ENCODE measurements at places on chromosomes 7 and 10.
A peak's percentile ranks its signal among the peaks of the same experiment; 100 is the strongest.

- no peak for DNase-seq
- H3K36me3 ChIP-seq, result no peaks in the 10 kb centered on the region
- no peak overlapping the region for H3K4me3 ChIP-seq
- H3K4me1 ChIP-seq, result peaks cover 6% of the 10 kb centered on the region
- no peaks in the 10 kb centered on the region for H3K27me3 ChIP-seq
- peak overlapping the region; percentile 3 for H3K27ac ChIP-seq
These were observed 21.2 kb downstream of the GLCCI1 start for GRCh38 chr7:7989616-7990440.

DNA sequence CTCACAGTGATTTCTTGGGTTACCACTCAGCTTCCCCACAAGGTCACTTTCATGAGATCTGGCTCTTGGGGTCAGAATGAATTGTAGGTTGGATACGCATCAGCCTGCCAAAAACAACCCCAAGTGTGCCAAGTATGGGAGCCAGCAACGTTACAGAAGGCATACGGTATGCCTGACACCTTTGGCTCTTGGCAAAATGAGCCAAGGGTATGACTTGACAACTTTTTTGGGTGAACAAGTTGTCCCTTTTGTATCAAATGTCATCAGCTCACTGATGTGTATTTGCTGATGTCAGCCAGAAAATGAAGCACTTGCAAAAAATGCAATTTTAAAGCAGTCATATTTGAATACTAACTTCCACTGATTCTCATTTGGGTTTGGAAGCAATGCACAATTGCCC lies 168.4 kb downstream of the CACNB2 start:
- no peaks in the 10 kb centered on the region for H3K36me3 ChIP-seq
- no peaks in the 10 kb centered on the region for H3K27me3 ChIP-seq
- H3K4me1 ChIP-seq, result no peaks in the 10 kb centered on the region

DNA sequence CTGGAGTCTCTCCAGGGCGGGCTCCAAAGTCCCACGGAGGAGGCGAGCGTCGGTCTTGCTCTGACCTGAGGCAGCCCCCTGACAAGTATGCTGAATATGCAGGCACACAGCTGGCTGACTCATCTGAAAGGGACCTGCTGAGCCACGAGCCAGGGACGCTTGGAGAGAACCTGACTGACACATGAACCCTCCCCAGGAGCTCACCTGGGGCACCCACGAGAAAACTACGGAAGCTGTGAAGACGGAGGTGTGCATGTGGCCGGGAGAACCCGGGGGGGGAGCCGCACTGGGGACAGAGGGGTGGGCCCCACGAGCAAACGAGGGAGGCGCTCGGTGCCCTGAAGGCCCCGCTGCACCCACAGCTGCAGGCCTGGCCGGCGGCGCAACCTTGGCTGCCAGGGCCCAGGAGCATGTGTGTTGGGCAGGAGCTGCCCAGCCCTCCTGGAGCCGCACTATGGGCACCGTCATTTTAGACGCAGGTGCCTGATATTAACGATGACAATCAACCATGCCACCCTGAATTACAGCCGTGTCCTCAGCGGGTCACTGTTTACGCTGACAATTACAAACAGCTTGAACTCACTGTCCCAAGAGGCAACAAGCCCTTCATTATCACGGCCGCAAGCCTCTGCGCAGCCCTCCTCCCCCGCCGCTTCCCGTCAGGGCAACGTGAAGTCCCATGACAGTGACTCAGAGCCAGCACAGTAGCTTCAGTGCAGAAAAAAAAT lies 64.7 kb downstream of the DIP2C start:
- no peaks in the 10 kb centered on the region for H3K36me3 ChIP-seq
- peak overlapping the region; percentile 62 for H3K27ac ChIP-seq
- no peaks in the 10 kb centered on the region for H3K27me3 ChIP-seq
- peak; percentile 61 for DNase-seq

DNA sequence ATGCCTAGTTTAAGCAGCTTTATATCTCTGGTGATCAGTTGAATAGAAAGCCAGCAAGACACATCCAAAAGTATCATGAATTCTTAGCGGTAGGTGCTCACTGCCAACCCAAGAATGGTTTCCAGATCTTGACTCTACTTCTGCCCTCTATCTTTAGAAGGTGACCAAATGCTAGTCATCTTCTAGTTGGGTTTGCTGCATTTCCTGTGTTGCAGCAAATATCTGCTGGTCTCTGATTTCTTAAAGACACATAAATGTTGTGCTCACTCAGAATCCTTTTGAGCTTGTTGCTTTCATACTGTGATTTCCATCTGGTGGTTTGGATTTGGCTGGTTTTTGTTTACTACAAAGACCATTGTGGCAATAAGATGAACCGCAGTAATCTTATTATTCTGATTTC lies 2.2 kb downstream of the CDC123 start:
- peaks cover 7% of the 10 kb centered on the region for H3K4me1 ChIP-seq
- H3K27me3 ChIP-seq, result no peaks in the 10 kb centered on the region
- H3K4me3 ChIP-seq, result no peak overlapping the region
- H3K36me3 ChIP-seq, result no peaks in the 10 kb centered on the region
- H3K27ac ChIP-seq, result no peak overlapping the region

DNA sequence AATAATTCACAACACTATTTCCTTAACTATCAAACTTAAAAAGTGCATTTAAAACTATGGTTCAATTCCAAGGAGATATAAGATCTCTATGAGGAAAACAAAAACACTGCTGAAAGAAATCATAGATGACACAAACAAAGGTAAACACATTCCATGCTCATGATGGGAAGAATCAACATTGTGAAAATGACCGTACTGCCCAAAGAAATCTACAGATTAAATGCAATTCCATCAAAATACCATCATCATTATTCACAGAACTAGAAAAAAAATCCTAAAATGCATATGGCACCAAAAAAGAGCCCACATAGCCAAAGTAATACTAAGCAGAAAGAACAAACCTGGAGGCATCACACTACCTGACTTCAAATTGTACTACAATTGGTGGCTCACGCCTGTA lies 159.9 kb upstream of the EEPD1 start:
- DNase-seq, result no peak
- H3K36me3 ChIP-seq, result no peaks in the 10 kb centered on the region
- no peak overlapping the region for H3K4me3 ChIP-seq
- H3K4me1 ChIP-seq, result peaks cover 5% of the 10 kb centered on the region

- no peak overlapping the region for H3K27ac ChIP-seq
- DNase-seq, result no peak
- no peaks in the 10 kb centered on the region for H3K36me3 ChIP-seq
- no peak overlapping the region for H3K4me3 ChIP-seq
These were observed 42.4 kb upstream of the HGF start for GRCh38 chr7:81811956-81812865.

DNA sequence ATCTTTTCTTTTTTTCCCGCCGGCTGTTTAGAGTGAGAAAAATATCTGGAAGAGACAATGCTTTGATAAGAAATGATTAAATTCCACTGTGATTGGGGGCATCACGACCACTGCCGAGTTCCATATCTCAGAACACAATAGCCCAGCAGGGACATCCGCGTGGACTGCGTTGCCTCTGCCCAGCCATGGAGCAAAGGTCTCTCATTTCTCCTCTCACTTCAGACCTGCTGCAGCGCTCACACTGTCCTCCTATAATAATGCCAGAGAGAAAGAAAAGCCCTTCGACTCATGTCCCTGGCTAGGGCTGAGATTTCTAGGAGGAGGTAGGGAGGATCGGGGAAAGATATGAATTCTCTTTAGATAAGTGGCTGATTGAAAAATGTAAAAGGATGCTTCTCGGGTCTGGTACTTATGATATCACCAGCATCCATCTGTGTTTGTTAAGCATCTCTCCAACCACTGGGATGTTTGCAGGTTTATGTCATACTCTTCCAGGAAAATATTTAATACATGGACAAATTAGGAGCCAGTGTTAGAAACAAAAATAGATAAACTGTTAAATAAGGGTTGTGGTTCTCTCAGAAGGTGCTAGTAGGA lies 472.9 kb upstream of the AKR1E2 start:
- no peak overlapping the region for H3K4me3 ChIP-seq
- no peaks in the 10 kb centered on the region for H3K27me3 ChIP-seq
- H3K27ac ChIP-seq, result no peak overlapping the region
- H3K4me1 ChIP-seq, result no peaks in the 10 kb centered on the region
- no peak for DNase-seq
- H3K36me3 ChIP-seq, result no peaks in the 10 kb centered on the region

GRCh38 chr7:68250143-68250542 lies 1253.5 kb downstream of the TYW1 start:
- H3K27ac ChIP-seq, result no peak overlapping the region
- no peaks in the 10 kb centered on the region for H3K36me3 ChIP-seq
- H3K27me3 ChIP-seq, result no peaks in the 10 kb centered on the region
- no peak overlapping the region for H3K4me3 ChIP-seq
- no peaks in the 10 kb centered on the region for H3K4me1 ChIP-seq

- no peak for DNase-seq
- H3K27ac ChIP-seq, result no peak overlapping the region
- H3K36me3 ChIP-seq, result no peaks in the 10 kb centered on the region
- H3K4me3 ChIP-seq, result no peak overlapping the region
- H3K4me1 ChIP-seq, result no peaks in the 10 kb centered on the region
- H3K27me3 ChIP-seq, result no peaks in the 10 kb centered on the region
These were observed 287.0 kb downstream of the MDFIC start for GRCh38 chr7:115208710-115209560.

DNA sequence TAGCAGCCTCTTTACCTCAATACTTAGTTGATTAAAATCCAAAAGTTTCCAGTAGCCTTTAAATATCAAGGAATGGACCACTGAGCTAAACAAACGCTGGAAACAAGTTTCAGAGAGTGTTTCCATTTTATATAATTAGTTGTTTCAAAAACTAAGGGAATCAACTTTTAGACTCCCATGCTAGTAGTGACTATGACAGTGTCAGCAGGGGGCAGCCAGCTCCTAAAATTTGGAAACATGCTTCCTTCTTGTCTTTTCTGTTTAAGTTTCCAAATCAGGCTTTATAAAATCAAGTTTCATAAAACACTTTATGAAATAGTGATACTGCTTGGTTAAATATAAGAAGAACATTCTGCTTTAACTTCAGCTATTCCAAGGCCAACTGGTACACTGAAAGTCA lies 138.2 kb upstream of the TMEM229A start:
- no peak for DNase-seq
- H3K27me3 ChIP-seq, result no peaks in the 10 kb centered on the region
- no peaks in the 10 kb centered on the region for H3K4me1 ChIP-seq
- no peaks in the 10 kb centered on the region for H3K36me3 ChIP-seq
- no peak overlapping the region for H3K4me3 ChIP-seq

DNA sequence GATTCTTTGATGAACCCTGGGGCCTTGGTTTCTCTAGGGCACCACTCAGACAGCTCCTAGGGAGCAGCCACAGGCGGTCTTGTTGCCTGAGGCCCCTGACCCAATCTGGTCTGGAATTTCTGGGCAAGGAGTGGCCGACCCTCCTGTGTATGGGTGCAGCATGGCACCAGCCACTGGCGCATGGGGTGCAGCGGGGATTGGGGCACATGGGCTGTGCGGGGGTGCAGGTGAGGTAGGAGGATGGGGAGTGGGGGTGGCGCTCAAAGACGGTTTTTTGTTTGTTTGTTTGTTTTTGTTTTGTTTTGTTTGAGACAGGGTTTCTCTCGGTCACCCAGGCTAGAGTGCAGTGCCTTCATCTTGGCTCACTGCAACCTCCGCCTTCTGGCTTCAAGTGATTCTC lies 62.3 kb downstream of the HTR5A start:
- no peaks in the 10 kb centered on the region for H3K4me1 ChIP-seq
- H3K4me3 ChIP-seq, result no peak overlapping the region
- no peaks in the 10 kb centered on the region for H3K27me3 ChIP-seq
- no peak for DNase-seq
- no peak overlapping the region for H3K27ac ChIP-seq

GRCh38 chr7:139648941-139649425 lies 125.5 kb downstream of the CLEC2L start:
- DNase-seq, result peak; percentile 15
- H3K4me3 ChIP-seq, result no peak overlapping the region
- peak overlapping the region; percentile 22 for H3K27ac ChIP-seq
- H3K4me1 ChIP-seq, result peaks cover 38% of the 10 kb centered on the region

DNA sequence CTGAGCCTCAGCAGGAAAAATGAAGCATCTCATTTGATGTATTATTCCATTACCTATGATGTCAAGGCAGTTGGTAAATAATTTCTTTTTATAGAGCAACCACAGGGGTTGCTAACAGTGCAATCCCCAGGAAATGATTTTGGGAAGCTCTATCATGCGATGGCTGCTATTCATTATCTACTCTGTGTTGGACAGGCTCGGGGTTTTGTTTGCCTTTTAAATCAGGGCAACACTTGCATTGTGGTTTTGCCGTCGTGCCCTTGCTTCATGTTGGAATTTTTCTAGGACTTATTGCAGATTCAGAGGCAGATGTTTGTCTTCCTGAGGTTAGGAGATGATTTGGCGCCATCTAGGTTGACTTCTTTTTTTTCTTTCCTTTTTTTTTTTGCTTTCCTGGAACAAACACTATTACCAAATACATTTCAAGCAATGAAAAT lies 128.4 kb downstream of the BICC1 start:
- no peak overlapping the region for H3K27ac ChIP-seq
- no peaks in the 10 kb centered on the region for H3K27me3 ChIP-seq
- H3K4me1 ChIP-seq, result peaks cover 4% of the 10 kb centered on the region
- H3K4me3 ChIP-seq, result no peak overlapping the region

DNA sequence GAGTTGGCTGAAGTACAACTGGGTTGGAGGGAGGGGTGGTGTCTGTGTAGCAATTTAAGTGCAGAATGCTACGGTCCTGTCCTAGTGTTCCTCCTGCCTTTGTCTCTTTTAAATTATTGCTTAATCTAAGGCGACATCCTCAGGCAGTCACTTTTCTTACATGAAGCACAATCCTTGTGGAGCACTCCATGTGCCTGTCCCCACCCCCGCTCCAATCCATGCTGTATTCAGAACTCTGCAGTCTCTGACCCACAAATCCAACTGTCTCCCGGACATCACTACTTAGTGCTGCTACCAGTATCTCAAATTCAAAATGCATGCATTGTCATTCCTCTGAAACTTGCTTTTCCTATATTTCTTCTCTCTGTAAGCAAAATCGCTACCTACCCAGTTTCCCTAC lies 91.4 kb upstream of the FAM133B start:
- no peak overlapping the region for H3K27ac ChIP-seq
- peaks cover 26% of the 10 kb centered on the region for H3K4me1 ChIP-seq
- no peaks in the 10 kb centered on the region for H3K27me3 ChIP-seq
- H3K36me3 ChIP-seq, result no peaks in the 10 kb centered on the region
- no peak for DNase-seq

GRCh38 chr7:96997512-96998032 lies 7.8 kb upstream of the DLX6 start:
- no peaks in the 10 kb centered on the region for H3K4me1 ChIP-seq
- no peaks in the 10 kb centered on the region for H3K36me3 ChIP-seq
- H3K27me3 ChIP-seq, result peaks cover 77% of the 10 kb centered on the region
- H3K27ac ChIP-seq, result no peak overlapping the region
- H3K4me3 ChIP-seq, result no peak overlapping the region

GRCh38 chr10:104546756-104547155 lies 94.3 kb upstream of the SORCS3 start:
- no peaks in the 10 kb centered on the region for H3K4me1 ChIP-seq
- no peak for DNase-seq
- H3K36me3 ChIP-seq, result no peaks in the 10 kb centered on the region
- H3K4me3 ChIP-seq, result no peak overlapping the region
